Activated CD4-positive, alpha-beta T cell treated with anti-CD3 and anti-CD28 coated beads for 36 hours (primary cell): ENCODE measurements at places on chromosomes 4 and X. TPM values are rescaled to one million over a fixed set of nuclear protein-coding genes. Genes with fewer than 3 reads are reported as not detected.

BEX5 gene
- 2.3 TPM for total RNA-seq

EVC gene
- 1.5 TPM for total RNA-seq

RCHY1 gene
- 32.9 TPM for total RNA-seq

POLA1 gene
- 52.1 TPM for total RNA-seq

CT45A5 gene
- total RNA-seq: not detected

GAGE12J gene
- not detected for total RNA-seq

INTU gene
- total RNA-seq: 0.56 TPM

TMEM154 gene
- total RNA-seq: 21.2 TPM

APBB2 gene
- 1.3 TPM for total RNA-seq

CHRDL1 gene
- not detected for total RNA-seq

SLC26A1 gene
- 0.43 TPM for total RNA-seq

TMSB15C gene
- 3.3 TPM for total RNA-seq

SHROOM4 gene
- not detected for total RNA-seq

DIPK2B gene
- total RNA-seq: 0.07 TPM

RBM10 gene
- total RNA-seq: 72.1 TPM

HPGD gene
- 2.5 TPM for total RNA-seq

LRP2BP gene
- total RNA-seq: 0.80 TPM

TAF1 gene
- 41.2 TPM for total RNA-seq

AMOT gene
- 1.1 TPM for total RNA-seq

PITX2 gene
- not detected for total RNA-seq

XAGE2 gene
- total RNA-seq: not detected

ANKRD37 gene
- total RNA-seq: 24.1 TPM

HOPX gene
- total RNA-seq: 83.9 TPM

MTTP gene
- 0.16 TPM for total RNA-seq

NDUFC1 gene
- 64.8 TPM for total RNA-seq

ABCG2 gene
- total RNA-seq: 0.33 TPM

C4orf54 gene
- total RNA-seq: not detected

MTNR1A gene
- not detected for total RNA-seq

PRRG3 gene
- not detected for total RNA-seq

INTS6L gene
- total RNA-seq: 24.1 TPM

BCLAF3 gene
- total RNA-seq: 5.7 TPM

CLDN34 gene
- total RNA-seq: not detected

CDX4 gene
- total RNA-seq: not detected

UGT2B15 gene
- total RNA-seq: not detected

PPP4R3C gene
- not detected for total RNA-seq

CD38 gene
- 15.0 TPM for total RNA-seq

PNMA3 gene
- 0.75 TPM for total RNA-seq

ERAS gene
- total RNA-seq: not detected
